ENCODE measurements at places on chromosomes 1 and 21.

GRCh38 chr21:27536319-27536718 is 569.4 kb upstream of the ADAMTS5 start:
- no peak for ATAC-seq

- ATAC-seq: no peak
Measured at GRCh38 chr1:53339736-53340635, 12.1 kb upstream of the LRP8 start.

GRCh38 chr1:190904091-190904695 is 426.5 kb upstream of the BRINP3 start:
- no peak for ATAC-seq

DNA sequence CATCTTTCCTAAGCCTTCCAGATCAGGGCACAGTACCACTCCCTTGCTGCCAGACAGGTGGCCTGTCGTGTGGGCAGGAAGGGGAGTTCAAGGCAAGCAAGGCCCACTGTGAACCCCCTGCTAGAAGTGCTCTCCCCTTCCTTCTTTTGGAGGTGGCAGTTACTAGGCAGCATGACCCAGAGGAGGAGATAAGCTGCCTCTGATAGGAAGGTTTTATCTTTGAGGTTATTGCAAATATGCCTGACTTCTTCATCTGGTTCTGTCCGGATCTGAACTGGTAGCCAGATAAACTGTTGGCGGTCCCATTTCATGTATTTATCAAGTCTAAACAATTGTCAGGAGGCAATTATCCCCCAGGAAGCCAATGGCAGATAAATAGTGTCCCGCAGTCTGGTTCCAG is 198.2 kb upstream of the LMO4 start:
- ATAC-seq: no peak

DNA sequence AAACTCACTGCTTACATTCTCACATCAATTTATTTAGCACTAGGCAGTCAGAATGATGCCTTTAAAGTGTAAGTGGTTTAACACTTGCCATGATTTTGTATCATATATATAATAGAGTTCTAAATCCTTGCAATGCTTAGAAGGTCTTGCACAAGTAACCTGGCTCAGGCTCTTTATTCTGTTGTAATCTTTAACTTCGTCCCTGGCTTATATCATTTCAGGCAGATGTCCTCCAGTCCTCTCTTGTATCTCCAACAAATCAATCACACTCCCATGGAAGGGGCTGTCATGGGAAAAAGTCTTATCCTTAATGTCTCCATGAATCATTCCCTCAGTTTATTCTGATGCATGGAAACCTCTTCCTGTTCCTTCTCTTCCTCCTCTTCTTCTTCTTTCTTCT is 841.6 kb upstream of the B3GALT2 start:
- no peak for ATAC-seq

DNA sequence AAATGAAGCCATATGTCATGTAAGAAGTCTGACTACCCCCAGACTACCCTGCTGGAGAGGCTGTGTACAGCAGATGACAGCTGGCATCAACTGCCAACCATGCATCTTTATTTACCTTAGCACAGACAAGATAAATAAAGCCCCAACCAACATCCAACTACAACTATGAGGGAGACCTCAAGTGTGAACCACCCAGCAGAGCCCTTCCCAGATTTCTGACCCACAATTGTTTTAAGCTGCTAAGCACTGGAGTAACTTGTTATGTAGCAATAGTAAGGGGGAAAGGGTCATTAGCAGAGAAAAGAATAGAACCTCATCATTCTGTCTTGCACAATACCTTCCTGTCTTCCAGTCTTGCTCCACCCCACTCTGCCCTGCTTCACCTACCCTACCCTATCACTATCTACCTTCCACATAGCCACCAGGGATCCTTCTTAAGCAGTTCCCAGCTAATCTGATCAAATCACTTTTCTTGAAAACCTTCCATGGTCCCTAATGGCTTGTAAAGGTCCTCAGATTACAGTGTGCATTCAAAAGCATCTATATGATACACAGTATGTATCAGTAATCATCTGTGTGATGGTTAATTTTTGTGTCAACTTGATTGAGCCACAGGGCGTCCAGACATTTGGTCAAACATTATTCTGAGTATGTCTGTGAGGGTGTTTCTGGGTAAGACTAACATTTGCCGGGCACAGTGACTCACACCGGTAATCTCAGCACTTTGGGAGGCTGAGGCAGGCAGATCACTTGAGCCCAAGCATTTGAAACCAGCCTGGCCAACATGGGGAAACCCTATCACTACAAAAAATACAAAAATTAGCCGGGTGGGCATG is 19.6 kb upstream of the RBM15 start:
- ATAC-seq: peak; percentile 80

GRCh38 chr1:107692580-107693345 is 272.2 kb downstream of the VAV3 start:
- ATAC-seq: no peak

- no peak for ATAC-seq
Measured at GRCh38 chr1:38475624-38476005, 384.0 kb downstream of the RRAGC start.

- no peak for ATAC-seq
Measured at GRCh38 chr1:203999618-204000017, 73.3 kb upstream of the SOX13 start.

DNA sequence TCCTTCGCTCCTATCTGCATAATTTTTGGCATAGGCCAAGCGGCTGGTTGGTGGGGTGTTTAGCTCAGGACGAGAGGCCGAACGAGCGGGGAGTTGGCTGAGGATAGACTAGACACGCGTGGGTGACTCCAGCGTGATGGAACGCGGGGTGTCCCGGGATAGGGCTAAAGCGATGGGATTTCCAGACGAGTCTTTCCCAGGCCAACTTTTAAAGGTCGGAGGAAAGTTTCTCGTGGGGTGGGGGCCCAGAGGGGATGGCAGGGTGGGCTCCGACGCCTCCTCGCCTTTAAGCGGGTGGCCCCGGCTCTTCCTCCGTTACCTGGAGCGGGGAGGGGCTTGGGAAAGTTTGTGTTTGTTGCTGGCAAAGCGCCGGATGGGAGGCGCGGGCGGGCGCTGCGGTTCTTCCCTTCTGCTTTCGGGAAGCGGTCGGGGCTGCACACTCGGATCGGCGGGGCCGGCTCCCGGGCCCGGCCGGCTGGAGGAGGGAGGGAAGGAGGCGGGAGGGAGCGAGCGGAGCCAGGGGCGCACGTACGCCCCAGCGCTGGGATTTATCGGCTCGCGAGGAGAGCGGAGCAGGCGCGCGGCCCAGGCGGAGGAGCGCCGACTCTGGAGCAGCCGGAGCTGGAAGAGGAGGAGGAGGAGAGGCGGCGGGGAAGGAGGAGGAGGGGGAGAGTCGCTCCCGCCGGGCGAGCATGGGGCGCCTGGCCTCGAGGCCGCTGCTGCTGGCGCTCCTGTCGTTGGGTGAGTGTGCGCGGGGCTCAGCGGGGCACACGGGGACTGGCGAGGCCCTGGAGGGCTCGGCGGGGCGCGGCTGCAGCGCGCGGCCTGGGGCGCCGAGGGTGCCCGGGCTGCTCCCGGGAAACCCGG is at the start of gene PTGFRN:
Gene PTGFRN (plus strand): TSS at position 405 of the 867 bp plus-strand sequence. CDS start 288 bp downstream, at position 693.
- ATAC-seq: peak; percentile 79

GRCh38 chr1:1194723-1195122 is 11.7 kb downstream of the TNFRSF18 start:
- no peak for ATAC-seq

DNA sequence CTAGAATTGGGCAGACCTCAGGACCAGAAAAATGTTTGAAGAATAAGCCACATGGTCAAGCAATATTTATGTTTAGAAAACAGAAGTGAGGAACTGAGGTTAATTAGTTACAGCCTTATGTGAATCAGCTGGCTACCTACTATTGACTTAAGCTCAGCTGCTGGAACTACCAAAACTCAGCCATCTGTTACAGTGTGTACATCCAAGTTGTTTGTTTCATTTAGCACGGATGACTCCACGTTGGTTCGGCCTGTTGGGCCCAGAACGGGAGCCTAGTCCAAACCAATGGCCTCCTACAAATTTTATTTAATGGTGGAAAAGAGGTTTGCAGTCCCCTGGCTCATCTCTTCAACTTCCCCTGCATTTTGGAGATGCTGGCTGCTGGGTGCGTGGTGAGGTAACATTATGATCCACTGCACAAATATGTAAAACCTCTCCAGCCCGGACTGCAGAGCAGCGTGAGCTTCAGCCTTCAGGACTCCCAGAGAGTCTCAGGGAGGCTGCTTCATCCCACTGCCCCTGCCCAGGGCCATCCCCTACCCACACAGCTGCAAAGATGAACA is 143.4 kb downstream of the ZZZ3 start:
- ATAC-seq: no peak

GRCh38 chr1:89466307-89466930 is 58.2 kb upstream of the LRRC8B start:
- ATAC-seq: no peak

GRCh38 chr1:19892129-19892528 is 9.9 kb downstream of the OTUD3 start:
- no peak for ATAC-seq

DNA sequence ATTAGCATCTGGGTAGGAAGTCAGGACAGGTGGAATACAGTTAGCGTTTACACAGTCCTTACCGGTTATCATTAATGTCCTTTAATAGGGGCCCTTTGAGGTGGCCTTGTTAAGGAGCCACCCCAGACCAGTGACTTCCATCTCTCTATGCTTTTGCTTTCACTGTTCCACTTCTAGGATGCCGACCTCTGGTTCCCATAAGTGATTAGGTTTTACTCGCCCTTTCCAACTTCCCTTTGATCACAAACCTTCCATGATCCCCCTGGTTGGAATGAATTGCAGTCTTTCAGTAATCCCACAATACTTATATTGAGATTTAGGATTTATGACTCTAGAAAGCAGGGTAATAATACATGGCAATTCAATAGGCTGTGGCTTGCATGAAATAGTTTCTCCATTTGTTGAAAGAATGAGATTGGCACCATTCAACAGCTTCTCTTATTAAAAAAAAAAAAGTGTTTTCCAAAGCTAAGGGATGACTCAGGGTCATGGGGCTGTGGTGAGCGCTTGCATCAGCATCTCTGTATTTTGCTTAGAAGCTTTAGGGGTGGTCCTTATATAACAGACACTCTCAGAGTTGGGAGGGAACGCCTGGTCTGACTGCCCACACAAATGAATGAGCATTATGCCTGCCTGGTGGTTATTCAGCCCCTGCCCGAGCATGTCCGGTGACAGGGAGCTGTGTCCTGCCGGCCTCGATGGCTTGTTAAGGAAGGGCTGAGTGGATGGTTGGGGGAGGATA is 110.5 kb downstream of the CNIH3 start:
- no peak for ATAC-seq

DNA sequence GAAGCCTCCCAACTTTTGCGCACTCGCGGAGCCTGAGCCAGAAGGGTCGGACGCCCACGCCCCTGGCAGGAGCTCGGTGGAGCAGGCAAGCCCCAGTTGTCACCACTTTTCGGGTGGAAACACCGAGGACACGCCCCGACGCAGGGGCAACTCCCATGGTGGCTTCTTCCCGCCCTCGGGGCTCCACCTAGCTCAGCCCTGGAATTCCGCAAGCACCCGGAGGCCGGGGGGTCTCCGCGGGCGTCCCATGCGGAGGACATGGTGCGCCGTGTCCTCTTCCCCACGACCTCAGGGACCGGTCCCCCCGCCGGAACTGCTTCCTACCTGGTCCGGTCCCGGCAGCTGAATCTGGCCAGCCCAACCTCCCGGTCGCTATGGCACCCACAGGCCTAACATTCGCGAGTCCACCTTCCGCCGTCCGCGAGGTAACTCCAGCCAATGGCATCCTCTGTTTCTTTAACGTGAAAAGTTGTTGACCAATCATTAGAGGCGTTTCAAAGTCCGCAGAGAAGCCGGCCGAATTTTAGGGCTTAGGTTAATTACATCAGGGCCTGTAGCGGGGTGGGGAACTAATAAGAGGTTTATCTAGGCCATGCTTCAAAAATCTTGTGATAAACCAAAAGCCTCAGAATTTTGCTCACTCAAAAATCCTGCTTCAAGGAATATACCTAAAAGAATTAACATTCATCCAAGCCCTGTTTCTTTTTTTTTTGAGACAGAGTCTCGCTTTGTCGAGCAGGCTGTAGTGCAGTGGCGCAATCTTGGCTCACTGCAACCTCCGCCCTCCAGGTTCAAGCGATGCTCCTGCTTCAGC is at the start of gene STPG1:
Gene STPG1 (minus strand): TSS at position 433 of the 814 bp plus-strand sequence. CDS start 12,394 bp downstream, outside the sequence.
- peak; percentile 50 for ATAC-seq

- ATAC-seq: no peak
Measured at GRCh38 chr1:6510493-6510892, 19.0 kb upstream of the PLEKHG5 start.

DNA sequence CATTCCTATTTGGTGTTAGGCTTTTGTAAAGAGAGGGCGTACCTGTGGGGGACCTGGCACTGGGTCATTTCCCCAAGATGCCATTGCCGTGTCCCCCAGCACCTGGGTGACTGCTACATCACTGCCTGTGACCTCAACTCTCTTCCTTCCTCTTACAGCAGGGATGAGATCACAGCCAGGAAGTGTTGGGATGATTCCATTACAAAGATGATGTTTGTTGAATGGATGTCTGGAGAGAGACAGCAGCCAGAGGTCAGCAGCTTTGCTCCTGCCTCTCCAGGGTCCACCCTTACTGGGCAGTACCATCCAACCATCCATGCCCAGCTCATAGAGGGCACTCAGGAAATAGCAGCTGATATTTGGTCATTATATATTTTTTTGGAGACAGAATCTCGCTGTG is 35.1 kb downstream of the TMEM51 start:
- ATAC-seq: no peak

GRCh38 chr1:72938408-72938807 is 656.1 kb upstream of the NEGR1 start:
- ATAC-seq: no peak

- ATAC-seq: no peak
Measured at GRCh38 chr1:10475510-10475909, 760 bp downstream of the PEX14 start.

DNA sequence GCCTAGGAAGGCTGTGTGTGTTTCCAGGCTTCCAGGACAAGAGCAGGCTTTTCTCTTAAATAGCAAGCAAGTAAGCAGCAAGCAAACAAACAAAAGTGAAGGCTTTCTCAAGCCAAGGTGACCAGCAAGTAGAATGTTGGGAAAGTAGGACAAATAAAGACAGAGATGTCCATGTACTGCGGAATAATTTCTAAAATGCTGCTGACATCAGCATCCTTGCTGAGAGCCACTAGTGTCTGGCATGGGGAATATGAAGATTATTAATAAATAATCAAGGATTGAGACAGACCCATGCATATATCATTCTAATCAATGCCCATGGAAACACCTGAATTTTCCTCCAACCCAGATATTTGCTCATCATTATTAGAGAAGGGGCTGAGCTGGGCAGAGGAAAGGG is 6.4 kb upstream of the DYRK3 start:
- no peak for ATAC-seq

DNA sequence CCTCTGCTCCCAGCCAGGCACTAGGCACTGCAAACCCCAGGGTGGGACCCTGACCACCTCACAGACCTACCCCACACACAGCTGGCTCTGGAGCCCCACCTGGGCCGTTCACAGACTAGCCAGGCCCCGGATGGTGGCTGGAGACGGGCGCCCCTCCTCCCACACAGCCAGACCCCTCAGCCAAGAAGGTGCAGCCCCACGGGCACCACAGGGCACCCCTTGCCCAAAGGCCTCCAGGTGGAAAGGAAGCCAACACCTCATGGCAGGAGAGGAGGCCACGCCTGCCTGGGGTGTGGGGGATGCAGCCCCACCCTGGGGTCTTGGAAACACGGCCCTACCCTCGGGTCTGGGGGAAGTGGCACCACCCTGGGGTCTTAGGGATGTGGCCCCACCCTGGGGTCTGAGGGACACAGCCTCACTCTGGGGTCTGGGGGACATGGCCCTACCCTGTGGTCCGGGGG is 44.6 kb downstream of the WNT9A start:
- no peak for ATAC-seq
